Progenitor cell of endocrine pancreas (in vitro differentiated cells): ENCODE measurements at places on chromosomes 1 and 21. TPM values are rescaled to one million over a fixed set of nuclear protein-coding genes. Genes with fewer than 3 reads are reported as not detected.

DNA sequence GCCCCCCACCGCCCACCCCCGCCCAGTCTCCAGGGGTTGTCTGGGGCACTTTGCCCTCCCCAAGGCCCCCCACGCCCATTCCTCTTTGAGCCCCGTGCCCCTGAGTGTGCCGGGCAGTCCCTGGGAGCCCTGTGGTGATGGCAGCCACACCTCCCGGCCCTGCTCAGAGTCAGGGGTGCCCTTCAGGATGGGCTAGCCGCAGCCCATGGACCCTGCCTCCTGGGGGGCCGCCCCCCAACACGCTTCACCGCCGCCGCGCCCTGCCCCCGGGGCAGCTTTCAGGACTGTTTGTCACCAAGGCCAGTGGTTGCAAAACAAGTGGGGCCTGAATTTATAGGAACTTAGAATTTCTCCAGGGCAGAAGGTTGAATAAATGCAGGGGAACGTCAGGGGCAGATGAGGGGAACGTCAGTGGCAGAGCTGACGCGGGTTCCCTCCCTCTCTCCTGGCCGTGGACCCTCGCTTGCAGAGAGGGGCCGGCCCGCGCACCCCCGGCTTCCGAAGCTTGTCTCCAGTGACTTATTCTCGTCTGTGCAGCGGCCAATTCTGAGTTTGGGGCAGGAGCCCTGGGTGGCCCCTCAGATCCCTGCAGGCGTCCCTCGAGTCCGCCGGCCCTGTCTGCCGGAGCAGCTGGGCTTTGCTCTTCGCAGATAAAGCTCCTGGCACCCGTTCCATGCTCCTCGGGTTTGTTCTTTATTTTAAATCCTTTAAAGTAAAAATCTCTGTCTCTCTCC is 41.2 kb upstream of the ADARB1 start:
- no peak for DNase-seq

DNA sequence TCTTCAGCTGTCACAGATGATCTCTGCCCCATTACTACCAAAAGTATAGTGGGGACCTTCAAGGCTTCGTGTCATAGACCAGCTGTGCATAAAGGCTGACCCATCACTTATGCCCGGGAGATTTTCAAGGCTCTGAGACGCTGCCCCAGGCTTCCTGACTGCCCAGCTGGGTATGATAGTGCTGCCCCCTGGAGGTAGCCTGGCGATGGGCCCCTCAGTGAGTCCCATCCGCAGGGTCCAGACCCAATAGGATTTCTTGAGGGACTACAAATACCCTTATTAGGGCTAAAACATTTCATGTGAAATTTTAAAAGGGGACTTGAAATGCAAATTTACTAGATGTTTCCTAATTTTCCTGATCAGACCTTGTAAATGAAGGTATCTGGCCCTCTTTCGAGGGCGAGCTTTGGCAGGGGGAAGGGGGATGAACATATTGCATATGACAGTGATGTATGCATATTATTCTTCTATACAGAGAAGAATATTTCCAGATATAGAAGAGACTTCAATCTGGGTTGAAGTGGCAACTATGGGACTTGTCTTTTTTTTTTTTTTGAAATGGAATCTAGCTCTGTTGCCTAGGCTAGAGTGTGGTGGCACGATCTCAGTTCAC is 11.7 kb upstream of the FCMR start:
- no peak for DNase-seq

GRCh38 chr1:202009326-202010179 is 834 bp upstream of the ELF3 start:
- peak; percentile 68 for DNase-seq

GRCh38 chr1:171075041-171075440 is 15.7 kb upstream of the FMO3 start:
- DNase-seq: no peak

DNA sequence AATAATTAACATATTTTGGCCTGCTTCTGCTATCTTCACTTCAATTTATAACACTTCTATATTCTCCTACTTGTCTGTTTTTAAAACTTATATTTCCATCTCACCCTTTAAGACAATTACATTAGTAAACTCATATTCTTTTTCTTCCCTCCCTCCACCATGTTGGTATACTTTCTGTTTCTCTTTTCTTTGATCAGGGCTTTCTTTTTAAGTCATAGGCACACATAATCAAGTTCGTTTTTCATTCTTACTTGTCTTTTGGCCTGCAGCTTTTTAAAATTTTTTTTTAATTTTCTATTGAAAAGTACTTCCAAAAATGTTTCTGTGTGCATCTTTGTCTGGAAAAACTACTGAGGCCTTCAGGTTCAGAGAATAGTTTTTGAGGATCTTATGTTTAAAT is 2.3 kb downstream of the PYHIN1 start:
- DNase-seq: no peak

- no peak for DNase-seq
Measured at GRCh38 chr1:150619576-150620509, 9.6 kb downstream of the ENSA start.

- no peak for DNase-seq
Measured at GRCh38 chr1:116169898-116170297, 58.7 kb downstream of the MAB21L3 start.

DNA sequence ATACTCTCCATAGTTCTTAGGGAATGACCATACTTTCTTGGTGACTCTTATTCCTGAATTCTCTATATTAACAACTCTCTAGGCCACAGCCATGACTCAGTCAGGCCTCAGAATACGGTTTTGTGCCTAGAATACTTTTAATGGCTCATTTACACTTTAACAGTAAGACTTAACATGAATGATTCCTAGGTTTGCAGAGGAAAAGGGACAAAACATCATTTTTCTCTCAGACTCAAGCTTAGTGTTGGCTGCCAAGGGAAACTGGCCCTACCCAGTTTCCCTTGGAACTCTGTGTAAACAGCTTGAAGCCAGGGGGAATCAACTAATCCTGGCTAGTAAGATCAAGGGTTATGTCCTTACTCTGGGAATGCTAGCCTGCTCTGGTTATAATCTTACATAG is 164.9 kb upstream of the PKN2 start:
- no peak for DNase-seq

- no peak for DNase-seq
Measured at GRCh38 chr21:46191257-46191685, 7.0 kb upstream of the SPATC1L start.

- DNase-seq: no peak
Measured at GRCh38 chr1:197904126-197904787, 1.8 kb downstream of the C1orf53 start.

DNA sequence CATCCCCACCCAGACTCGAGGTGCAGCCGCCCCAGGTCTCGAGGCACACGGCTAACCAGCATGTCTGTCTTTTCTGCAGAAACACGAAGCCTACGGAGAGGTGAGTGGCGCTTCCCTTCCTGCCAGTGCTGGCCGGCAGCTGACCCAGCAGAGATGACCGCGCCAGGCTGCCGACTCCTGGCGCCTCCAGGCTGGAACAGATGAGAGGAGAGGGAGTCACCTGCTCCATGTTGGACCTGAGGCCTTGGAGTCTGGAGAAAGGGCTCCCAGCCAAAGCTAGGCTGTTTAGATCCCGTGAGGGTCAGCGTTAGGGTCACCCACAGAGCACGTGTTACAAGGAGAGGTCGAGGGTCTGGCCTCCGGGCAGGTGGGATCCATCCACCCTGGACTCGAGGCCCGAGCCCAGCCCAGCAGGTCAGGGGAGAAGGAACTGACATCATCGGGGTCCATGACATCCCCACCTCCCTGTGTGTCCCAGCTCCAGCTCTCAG is 14.9 kb downstream of the COL6A2 start:
- DNase-seq: peak; percentile 6

DNA sequence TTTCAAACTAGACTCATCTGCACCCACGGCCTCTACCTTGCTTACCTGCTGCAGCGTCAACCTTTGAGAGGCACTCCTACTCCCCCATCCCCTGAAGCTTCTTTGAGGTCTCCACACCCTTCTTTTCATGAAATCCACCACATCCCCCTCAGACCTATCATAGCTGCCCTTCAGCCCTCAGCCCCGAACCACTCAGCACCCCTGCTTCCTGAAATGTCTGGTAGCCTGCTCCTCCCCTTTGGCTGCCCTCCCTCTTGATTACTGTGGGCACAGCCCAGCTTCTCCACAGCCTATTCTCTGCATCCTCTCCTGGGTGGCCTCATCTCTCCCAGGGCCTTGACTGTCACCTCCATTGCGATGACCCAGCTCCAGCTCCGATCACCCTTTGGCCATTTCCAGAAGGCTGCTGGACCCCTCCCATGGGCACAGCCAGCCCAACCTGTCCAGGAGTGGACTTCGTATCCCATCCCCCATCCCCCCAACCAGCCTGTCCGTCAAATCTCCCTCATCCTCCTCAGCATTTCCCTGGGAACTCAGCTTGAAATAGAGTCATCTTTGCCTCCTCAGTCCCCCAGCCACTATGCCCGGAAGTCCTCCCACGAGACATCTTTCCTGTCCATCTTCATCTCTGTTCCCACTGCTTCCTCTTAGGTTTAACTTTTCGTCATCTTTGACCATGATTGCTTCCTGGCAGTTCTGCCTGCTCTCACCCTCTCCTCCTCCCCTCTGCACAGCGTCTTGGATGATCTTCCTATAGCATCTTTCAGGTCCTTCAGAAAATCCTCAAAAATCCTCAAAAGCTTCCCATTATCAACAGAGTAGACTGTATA is 6.1 kb upstream of the ADORA1 start:
- DNase-seq: no peak

GRCh38 chr1:186985889-186986491 is 157.2 kb downstream of the PLA2G4A start:
- no peak for DNase-seq

- no peak for DNase-seq
Measured at GRCh38 chr1:51410568-51411460, 80.5 kb upstream of the TTC39A start.

- peak; percentile 24 for DNase-seq
Measured at GRCh38 chr1:201119206-201120197, 7.3 kb upstream of the CACNA1S start.

DNA sequence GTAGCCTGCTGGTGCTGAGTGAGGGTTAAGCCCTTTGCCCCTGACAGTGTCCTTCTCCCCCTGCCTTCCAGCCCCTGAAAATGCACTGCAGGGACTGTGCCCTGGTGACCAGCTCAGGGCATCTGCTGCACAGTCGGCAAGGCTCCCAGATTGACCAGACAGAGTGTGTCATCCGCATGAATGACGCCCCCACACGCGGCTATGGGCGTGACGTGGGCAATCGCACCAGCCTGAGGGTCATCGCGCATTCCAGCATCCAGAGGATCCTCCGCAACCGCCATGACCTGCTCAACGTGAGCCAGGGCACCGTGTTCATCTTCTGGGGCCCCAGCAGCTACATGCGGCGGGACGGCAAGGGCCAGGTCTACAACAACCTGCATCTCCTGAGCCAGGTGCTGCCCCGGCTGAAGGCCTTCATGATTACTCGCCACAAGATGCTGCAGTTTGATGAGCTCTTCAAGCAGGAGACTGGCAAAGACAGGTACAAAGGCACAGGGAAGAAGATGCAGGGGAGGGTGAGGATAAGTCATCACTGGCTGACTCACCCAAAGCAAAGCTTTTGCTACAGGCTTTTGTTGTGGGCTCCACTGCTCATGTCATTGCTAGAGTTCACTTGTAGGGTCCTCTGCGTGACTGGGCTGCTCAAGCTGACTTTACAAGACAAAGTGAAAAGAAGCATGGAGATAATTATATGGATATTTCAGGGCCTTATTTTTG is 174.9 kb downstream of the PIGK start:
- DNase-seq: no peak

GRCh38 chr1:8562222-8562621 is 244.3 kb downstream of the SLC45A1 start:
- DNase-seq: no peak

GRCh38 chr1:165624441-165624840 is 6.6 kb upstream of the MGST3 start:
- no peak for DNase-seq

- DNase-seq: peak; percentile 64
Measured at GRCh38 chr21:38787461-38788274, 18.1 kb upstream of the ETS2 start.

GRCh38 chr1:23092447-23092846 is 73.2 kb downstream of the KDM1A start:
- no peak for DNase-seq

DNA sequence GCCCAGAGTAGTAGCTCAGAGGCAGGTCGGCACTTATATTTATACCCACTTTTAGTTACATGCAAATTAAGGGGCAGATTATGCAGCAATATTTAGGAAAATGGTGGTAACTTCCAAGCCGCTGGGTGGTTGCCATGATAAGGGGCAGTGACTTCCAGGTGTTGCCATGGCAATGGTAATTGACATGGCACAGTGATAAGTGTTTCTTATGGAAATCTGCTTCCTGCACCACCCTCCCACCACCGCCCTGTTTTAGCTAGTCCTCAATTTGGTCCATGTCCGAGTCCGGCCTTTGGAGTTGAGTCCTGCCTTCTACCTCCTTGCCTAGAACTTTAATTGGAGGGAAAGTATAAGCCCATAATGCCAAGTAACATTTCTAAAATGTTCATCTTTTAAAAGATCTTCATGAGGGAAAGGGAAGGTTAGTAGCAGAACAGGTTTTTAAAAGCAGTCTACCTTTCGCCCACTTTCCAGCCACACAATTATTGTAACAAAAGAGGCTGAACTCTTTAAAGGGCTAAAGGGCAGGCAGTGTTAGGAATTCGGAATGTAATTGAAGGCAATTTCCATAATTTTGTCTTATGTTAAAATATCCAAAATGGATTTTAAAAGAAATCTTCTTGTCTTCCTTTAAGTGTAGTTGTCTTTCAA is 21.7 kb downstream of the ZBTB8B start:
- no peak for DNase-seq

GRCh38 chr1:240424740-240425464 is 187.1 kb downstream of the GREM2 start:
- no peak for DNase-seq

GRCh38 chr21:41059871-41060270 is 108.1 kb upstream of the BACE2 start:
- DNase-seq: no peak

The SLC6A9 gene
- total RNA-seq: 26.9 and 29.4 TPM in 2 replicates

The MAB21L3 gene
- total RNA-seq: not detected in 2 replicates

The GJA5 gene
- not detected in 2 replicates for total RNA-seq

The PDPN gene
- 9.5 and 13.9 TPM in 2 replicates for total RNA-seq

The FOXE3 gene
- total RNA-seq: not detected in 2 replicates

The VHLL gene
- total RNA-seq: 0.46 TPM in 1 of 2 replicates, not detected in the other

The BARHL2 gene
- total RNA-seq: not detected in 2 replicates

The SPATA46 gene
- not detected in 2 replicates for total RNA-seq

The LRRC71 gene
- not detected in 2 replicates for total RNA-seq

The KCNH1 gene
- total RNA-seq: 0.22 and 0.38 TPM in 2 replicates

The ARMH1 gene
- total RNA-seq: 14.9 and 15.0 TPM in 2 replicates

The LCE3D gene
- not detected in 2 replicates for total RNA-seq
